SK-N-SH (cell line): ENCODE measurements at places on chromosomes 11 and 22.
A peak's percentile ranks its signal among the peaks of the same experiment; 100 is the strongest.

DNA sequence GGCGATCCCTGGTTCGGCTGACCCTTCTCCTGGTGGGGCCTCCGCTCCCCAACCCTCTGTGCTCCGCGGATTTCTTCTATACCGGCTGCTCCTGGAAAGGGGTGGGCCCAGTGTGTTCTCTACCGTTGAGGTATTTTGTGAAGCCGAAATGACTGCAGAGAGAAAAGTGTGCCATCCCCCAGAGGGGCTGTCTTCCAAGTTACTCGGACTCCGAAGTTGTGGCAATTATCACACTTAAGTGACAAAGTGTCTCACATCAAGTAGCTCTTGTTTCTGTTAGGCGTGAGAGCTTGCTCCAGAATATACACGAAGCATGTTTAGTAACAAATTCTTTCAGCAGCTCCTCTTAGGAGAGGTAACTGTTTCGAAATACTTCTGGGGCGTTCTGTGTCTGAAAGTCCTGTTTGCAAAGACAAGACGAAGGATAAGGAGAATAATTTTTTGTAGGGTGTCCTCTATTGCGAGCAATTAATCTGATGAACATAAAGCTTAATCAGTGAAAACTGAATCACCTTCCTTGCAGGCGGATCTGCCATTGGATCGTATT, 434 bp downstream of the XPNPEP3 start:
- DNase-seq, result no peak

DNA sequence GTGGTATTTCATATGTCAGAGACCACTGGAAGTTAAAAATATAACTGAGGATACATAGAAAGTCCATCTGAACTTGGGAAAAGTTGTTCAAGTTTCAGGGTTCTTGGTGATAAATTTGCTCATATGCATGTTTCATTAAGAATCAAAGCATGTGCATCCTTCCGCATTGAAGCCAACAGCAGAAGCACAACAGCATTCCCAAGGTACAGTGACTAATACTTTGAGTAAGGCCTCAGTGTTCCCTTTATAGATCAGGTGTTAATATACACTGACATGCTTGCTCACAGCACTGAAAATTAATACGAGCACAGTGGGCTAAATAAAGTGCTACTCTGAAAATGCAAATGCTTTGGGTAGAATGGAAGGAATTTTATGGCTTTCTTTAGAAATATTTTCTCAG, 691.1 kb downstream of the METTL15 start:
- DNase-seq, result no peak

DNA sequence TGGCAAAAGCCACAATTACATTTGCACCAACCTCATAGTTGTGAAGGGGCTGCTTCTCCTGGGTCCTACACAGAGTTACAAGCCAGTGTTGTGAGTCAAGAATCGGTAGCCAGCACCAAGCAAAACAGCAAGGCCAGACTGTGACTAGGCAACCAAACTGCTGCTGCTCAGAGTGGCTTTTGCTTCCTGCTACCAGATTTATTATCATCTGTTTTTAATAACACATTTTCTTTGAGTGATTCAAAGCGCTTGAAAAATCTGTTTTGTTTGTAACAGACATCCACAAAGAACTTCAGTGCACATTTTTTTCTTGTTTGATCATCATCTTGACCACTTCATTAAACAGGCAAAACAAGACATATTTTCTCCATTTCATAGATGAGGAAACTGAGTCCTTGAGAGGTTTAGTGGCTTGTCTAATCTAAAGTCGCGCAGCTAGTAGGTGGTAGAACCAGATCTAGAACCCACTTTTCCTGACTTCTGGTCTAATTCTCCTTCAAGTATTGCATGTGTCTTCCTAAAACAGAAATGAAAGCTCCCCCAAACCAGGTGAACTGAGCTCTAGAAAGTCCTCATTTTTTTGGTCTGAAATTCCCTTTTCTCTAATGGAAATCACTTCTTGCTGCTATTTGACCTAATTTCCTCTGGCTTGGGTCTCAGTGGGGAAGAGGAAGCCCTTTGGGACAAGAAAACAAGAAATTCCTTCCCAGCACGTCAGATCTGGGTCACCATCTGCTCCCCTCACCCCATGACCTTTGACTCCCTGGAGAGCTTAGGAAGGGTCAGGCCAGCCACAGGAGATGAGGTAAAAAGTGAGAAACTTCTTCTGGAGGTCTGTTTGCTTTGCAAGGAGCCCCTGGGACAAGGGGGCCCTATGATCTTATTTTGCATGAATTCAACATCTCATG, 39.9 kb downstream of the CWC15 start:
- DNase-seq, result peak; percentile 35

DNA sequence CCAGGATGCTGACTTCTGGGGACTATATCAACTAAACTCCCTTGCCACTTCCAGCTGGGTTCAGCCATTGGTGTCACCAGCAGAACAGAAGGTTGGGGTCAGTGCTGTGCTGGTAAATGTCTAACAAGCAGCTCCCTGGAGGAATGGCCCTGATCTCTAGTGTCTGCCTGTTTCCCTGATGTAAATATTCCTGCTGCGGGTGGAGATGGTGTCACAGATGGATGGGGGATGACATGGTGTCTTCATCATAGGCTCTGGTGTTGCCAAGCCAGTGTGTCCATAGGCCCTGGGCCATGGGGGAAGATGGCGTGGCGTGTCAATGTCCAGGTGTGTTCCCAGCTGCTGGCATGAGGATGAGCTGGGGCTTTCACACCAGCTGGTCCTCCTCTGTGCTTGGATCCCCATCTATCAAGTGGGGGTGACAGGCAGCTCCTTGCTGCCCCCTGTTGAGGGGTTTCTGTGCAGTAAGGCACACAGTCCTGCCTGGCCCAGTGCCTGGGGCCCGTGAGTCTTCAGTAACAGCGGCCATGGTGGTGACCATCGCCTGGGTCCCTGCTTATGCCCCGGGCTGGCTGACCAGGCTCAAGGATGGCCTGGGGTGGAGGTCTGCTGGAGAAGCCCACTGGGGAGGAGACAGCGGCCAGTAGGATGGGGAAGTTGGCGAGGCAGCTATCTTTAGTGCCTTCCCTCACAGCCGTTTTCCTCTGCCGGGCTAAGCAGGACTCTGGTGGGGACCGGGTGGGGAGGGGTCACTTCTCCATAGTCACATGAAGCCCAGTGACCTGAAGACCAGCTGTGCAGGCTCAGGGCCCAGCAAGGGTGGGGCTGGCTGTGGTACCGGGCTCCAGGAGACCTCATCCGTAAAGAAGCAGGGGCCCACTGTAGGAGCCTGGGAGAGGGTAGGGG, 12.7 kb downstream of the RPL3 start:
- peak; percentile 51 for DNase-seq

DNA sequence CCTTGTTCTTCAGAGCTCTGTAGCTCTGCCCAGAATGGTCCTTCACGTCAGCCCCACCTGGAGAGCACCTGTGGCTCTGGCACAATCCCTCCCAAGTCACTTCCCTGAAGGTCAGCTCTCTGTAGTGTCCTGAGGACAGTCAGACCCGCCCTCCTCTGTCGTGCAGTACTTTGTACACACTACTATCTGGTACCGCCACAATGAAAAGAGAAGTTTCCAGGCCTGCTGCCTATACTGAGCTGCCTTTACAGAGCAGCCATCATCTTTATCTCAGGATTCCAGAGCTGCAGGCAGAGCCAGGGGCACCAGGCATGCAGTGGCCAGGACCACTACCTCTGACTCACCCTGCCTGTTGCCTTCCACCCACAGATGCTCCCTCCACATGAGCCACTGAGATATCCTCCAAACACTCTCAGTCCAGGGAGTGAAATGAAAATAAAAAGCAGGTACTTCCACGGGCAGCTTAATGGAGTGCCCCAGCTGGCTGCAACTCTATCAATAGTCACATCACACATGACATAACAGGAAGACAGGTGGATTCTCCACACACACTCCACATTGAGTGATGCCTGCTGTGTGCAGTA, 7.3 kb downstream of the PACSIN2 start:
- no peak for DNase-seq

DNA sequence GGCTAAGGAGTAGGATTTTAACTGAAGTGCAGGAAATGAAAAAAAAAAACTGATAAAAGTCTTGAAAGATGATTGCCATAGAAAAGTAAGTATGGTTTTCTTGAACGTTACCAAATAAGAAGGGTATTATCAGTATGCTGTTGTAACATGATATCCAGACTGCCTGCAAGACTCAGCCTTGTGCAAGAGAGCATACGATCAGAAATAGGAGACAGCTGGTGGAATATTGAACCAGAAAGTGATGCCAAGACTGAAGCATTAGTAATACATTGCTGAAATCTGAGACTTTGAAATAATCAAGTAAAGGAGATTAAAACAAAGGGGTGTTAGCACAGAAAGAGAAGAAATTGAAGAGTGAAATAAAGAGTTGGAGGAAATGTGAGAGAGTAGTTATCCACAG, 452.7 kb upstream of the CNTN5 start:
- no peak for DNase-seq

DNA sequence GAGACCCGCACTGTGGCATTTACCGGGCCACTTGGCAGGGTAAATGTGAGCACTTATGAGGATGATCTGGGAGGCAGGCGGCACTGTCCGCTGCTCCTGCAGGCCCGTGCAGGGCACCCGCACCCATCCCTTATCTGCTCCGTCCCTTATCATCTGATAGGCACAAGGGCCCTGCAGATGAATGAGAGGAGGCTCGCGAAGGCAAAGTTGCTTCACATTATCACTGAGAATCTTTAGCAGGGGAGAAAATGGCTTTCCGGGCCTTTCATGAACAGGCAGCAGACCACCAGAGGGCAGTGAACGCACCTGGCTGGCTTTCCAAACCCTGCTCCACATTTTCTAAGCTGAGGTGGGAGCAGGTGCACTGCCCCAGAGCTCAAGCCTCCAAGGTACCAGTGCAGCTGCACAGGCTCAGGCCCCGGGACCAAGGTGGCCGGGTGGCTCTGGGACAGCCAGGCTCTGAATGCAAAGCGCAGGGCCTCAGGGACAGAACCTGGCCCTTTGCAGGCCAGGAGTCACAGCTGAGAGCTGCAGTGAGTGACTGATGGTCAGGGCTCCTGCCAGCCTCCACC, 165.6 kb downstream of the SHANK2 start:
- DNase-seq, result peak; percentile 73

GRCh38 chr11:100684101-100685065, 2.7 kb upstream of the ARHGAP42 start:
- no peak for DNase-seq
